ENCODE measurements at places on chromosomes 3 and 15.

GRCh38 chr3:4323246-4324027 is 20.3 kb downstream of the SETMAR start:
- no peak overlapping the region for H3K27ac ChIP-seq
- H3K27me3 ChIP-seq, result no peaks in the 10 kb centered on the region
- peaks cover 11% of the 10 kb centered on the region for H3K4me1 ChIP-seq
- no peak overlapping the region for H3K4me3 ChIP-seq
- peaks cover 2% of the 10 kb centered on the region for H3K36me3 ChIP-seq

GRCh38 chr3:107947203-107947602 is 143.6 kb downstream of the CD47 start:
- no peak for DNase-seq
- H3K36me3 ChIP-seq, result no peaks in the 10 kb centered on the region
- no peaks in the 10 kb centered on the region for H3K4me1 ChIP-seq
- H3K4me3 ChIP-seq, result no peak overlapping the region

GRCh38 chr3:115322901-115323300 is 175.8 kb upstream of the ZBTB20 start:
- no peak overlapping the region for H3K27ac ChIP-seq
- H3K36me3 ChIP-seq, result no peaks in the 10 kb centered on the region
- H3K4me3 ChIP-seq, result no peak overlapping the region
- no peak for DNase-seq
- no peaks in the 10 kb centered on the region for H3K27me3 ChIP-seq

DNA sequence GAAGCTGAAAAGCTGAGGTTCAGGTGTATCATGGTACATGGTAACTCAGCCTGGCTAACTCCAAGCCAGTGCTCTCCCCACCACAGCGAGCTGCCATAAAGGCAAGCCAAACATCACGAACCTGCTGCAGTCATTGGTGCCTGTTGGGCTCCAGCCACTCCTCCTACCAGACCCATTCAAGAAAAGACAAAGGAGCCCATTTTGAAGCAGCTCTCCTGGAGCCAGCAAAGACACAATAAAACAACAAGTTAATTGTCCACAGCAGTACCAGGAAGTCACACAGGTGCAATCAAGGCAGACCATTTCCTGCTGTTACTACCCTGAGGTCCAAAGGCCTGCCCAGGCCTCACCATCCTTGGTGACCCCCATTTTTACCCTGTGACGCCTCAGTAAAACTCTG is 77.6 kb downstream of the DAPK2 start:
- no peaks in the 10 kb centered on the region for H3K36me3 ChIP-seq
- DNase-seq, result no peak
- H3K27me3 ChIP-seq, result no peaks in the 10 kb centered on the region
- peaks cover under 1% of the 10 kb centered on the region for H3K4me1 ChIP-seq
- no peak overlapping the region for H3K4me3 ChIP-seq
- H3K27ac ChIP-seq, result no peak overlapping the region

DNA sequence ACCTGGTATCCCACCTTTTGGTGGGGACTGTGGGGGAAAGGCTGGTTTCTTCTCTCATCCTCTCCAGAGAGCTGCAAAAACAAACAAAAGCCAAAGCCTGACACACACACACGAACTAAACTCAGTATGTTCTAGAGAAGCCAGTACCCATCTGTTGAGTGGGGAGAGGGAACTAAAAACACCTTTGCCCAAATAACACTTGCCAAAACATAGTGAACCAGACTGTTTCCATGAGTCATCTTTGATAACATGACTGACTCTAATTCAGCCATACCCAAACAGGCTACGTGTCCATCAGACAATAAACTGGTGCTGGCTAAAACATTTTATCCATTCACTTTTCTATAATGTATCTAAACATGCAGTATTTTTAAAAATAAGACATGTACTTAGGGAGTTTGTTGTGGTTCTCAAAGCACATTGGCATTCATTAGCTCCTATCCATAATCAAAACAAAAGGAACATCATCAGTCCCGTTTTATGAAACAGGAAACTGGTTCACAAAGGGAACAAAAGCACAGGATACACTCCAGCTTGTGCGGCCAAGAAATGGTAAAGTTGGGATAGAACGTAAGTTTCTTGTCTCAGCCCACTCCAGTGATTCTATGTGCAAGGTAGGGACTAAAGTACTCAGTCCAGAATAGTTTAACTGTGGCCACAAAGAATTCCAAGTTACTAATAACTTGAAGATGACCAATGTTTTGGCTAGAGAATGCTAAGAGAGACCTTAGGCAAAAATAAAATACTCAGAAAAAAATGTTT is 16.1 kb downstream of the LYSMD2 start:
- H3K4me3 ChIP-seq, result no peak overlapping the region
- H3K4me1 ChIP-seq, result no peaks in the 10 kb centered on the region
- no peak for DNase-seq
- H3K27me3 ChIP-seq, result no peaks in the 10 kb centered on the region
- peaks cover 5% of the 10 kb centered on the region for H3K36me3 ChIP-seq
- no peak overlapping the region for H3K27ac ChIP-seq

GRCh38 chr15:75720787-75721479 is 8.3 kb upstream of the CSPG4 start:
- no peak overlapping the region for H3K27ac ChIP-seq
- H3K4me1 ChIP-seq, result peaks cover 39% of the 10 kb centered on the region
- no peaks in the 10 kb centered on the region for H3K36me3 ChIP-seq
- no peak for DNase-seq
- no peak overlapping the region for H3K4me3 ChIP-seq
- H3K27me3 ChIP-seq, result no peaks in the 10 kb centered on the region

DNA sequence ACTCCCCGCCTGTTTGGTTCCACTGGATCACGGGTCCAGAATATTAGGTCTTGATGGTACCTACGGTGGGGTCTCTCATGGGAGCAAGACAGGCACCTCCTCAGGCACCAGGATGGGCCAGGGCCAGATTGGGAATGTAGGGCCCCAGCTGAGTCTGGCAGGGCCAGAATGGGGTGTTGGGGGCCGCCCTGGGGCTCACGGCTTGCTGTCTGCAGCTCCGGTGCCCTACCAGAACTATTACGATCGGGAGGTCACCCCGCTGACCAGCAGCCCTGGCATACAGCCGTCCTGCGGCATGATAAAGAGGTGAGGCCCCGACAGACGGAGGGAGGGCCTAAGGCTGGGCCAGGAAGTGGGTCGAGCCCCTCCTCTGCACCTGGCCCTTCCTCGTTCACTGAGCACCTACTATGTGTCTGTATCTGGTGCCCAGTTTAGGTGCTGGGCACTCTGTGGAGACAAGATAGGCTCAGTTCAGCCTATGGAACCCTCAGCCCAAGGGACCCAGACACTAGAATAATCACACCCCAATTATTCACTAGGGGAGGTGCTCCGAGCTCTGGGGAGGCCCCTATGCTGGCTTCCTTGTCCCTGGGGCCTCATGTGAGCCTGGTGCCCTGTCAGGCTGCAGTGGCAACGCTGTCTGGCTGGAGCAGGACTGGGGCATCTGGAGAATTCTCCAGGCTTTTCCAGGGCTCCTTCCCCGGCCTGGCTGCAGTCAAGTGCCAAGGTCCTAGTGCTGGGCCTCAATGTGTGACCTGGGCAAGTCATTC is 37.9 kb downstream of the PSTPIP1 start:
- no peaks in the 10 kb centered on the region for H3K4me1 ChIP-seq
- H3K36me3 ChIP-seq, result peaks cover 18% of the 10 kb centered on the region
- no peak overlapping the region for H3K27ac ChIP-seq
- DNase-seq, result no peak

DNA sequence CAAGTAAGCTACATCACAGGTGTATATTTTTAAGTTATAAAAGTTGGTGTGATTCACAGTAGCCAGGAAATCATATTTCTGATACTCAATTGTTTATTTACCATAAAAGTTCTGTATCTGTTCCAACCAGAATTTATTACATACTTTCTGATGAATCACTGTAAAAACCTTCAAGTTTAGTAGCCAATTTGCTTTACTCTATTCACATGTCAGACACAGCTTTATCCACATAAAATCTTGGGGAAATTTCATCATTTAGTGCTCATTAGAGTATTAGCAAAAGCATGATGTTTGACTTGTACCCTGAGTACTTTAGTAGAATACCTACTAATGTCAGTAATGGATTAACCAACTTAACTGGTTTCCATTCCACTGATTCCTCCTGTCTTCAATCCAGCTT is 249.8 kb downstream of the POLQ start:
- H3K4me3 ChIP-seq, result no peak overlapping the region
- H3K27me3 ChIP-seq, result no peaks in the 10 kb centered on the region
- no peak for DNase-seq
- H3K27ac ChIP-seq, result no peak overlapping the region

GRCh38 chr3:4826237-4827100 is 152.8 kb upstream of the BHLHE40 start:
- H3K27ac ChIP-seq, result peak overlapping the region; percentile 58
- DNase-seq, result peak; percentile 51
- peak overlapping the region; percentile 24 for H3K4me3 ChIP-seq
- H3K4me1 ChIP-seq, result peaks cover 63% of the 10 kb centered on the region

- no peak overlapping the region for H3K4me3 ChIP-seq
- H3K27ac ChIP-seq, result no peak overlapping the region
- H3K36me3 ChIP-seq, result no peaks in the 10 kb centered on the region
Observed at GRCh38 chr15:100778831-100779288, 100.8 kb upstream of the ALDH1A3 start.

DNA sequence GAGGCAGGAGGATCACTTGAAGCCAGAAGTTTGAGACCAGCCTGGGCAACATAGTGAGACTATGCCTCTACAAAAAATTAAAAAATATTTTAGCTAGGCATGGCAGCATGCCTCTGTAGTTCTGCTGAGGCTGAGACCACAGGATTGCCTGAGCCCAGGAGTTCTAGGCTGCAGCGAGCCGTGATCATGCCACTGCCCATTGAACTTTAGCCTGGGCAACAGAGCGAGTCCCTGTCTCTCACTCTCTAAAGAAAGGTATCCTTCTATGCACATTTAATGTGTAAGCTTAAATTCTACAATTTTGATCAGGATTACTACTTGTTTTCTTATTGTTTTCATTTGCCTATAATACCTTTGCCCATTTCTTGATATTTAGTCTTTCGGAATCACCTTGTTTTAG is 26.8 kb downstream of the GALK2 start:
- no peak overlapping the region for H3K27ac ChIP-seq
- no peaks in the 10 kb centered on the region for H3K36me3 ChIP-seq
- no peak overlapping the region for H3K4me3 ChIP-seq
- H3K4me1 ChIP-seq, result peaks cover 17% of the 10 kb centered on the region

GRCh38 chr15:81146006-81146405 is 11.9 kb downstream of the CFAP161 start:
- no peak overlapping the region for H3K4me3 ChIP-seq
- no peaks in the 10 kb centered on the region for H3K4me1 ChIP-seq
- H3K36me3 ChIP-seq, result no peaks in the 10 kb centered on the region
- no peak for DNase-seq
- H3K27ac ChIP-seq, result no peak overlapping the region
- no peaks in the 10 kb centered on the region for H3K27me3 ChIP-seq

DNA sequence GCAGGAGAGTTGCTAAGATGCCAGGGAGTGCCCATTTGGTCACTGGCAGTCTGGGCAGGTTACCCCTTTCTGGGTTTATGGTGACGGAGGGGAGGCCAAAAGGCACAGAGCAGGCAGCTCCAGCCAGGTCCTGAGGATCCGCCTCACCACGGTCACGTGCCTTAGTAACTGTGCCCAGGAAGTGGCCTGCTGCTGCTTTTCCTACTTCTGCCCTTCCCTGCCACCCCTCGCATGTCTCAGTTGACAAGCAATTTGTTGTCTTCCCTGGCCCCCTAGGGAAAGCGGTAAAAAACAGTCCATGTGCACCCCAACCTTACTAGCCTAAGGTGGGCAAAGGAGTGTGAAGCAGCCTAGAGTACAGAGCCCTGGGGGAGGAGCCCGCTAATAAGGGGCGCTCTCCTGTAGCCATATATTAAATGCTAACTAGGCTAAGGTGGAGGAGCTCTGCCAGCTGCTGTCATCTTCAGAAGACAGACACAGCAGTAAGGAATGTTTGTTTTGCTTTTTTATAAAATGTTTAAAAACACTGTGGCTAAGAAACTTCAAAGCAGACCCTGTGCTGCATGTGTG is 9.1 kb upstream of the LIPH start:
- H3K27ac ChIP-seq, result no peak overlapping the region
- H3K27me3 ChIP-seq, result no peaks in the 10 kb centered on the region
- no peak overlapping the region for H3K4me3 ChIP-seq
- no peaks in the 10 kb centered on the region for H3K4me1 ChIP-seq

DNA sequence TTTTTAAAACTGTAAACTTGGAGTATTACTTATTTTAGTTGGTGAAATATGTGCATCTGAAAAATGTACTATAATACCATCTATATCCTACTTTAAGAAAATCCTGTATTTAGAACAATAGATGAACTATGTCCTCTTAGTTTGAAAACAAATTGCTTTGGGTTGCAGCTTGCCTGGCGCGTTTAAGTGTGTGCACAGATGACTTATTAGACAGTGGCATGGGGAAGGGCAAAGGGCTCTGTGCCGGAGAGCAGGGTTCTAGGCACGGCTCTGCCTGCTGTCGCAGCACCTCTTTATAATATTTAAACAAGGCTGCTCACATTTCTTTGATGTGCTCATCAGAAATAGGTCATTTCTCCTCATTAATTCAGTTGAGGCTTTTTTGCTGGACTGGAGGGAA is 10.0 kb downstream of the PXK start:
- H3K27me3 ChIP-seq, result no peaks in the 10 kb centered on the region
- DNase-seq, result no peak
- H3K4me1 ChIP-seq, result no peaks in the 10 kb centered on the region

- H3K36me3 ChIP-seq, result no peaks in the 10 kb centered on the region
- DNase-seq, result peak; percentile 9
- H3K4me3 ChIP-seq, result peak overlapping the region; percentile 41
- H3K27me3 ChIP-seq, result no peaks in the 10 kb centered on the region
- H3K27ac ChIP-seq, result no peak overlapping the region
Observed at GRCh38 chr15:78709263-78709882, 68.4 kb upstream of the CHRNB4 start.

DNA sequence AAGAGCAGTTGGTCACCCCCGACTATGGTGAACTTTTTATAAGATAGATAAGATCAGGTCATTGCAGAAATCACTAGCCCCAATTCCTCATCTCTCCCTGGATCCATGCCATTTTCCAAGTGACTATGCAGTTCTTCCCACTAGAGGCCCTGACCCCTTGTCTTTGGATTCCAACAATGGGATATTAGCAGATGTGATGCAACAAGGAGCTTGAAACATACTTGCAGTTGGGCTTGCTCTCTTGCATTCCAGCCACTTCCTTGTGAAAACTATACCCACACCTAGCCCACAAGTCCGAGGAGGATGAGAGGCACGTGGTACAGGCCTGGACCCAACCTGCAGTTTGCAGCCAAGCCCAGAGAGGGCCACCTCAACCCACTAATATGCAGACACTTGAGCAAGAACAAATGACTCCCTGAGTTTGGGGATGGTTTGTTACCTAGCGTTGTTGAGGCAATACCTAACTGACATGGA is 60.6 kb downstream of the SUCLG2 start:
- no peak overlapping the region for H3K4me3 ChIP-seq
- DNase-seq, result no peak
- no peaks in the 10 kb centered on the region for H3K27me3 ChIP-seq
- no peak overlapping the region for H3K27ac ChIP-seq

Data from thoracic aorta (tissue), 2 donors.